ENCODE measurements at places on chromosomes 7 and 10. TPM values are rescaled to one million over a fixed set of nuclear protein-coding genes. Genes with fewer than 3 reads are reported as not detected.

Gene IGFBP1
- 2.4 TPM for total RNA-seq

Gene PIK3AP1
- 1.3 TPM for total RNA-seq

Gene CNPY1
- total RNA-seq = not detected

Gene PLXDC2
- total RNA-seq = 0.06 TPM

Gene TAF3
- 3.4 TPM for total RNA-seq

Gene TMEM236
- total RNA-seq = 0.17 TPM

Gene ASAH2
- 5.7 TPM for total RNA-seq

Gene NPFFR1
- not detected for total RNA-seq

Gene BAMBI
- total RNA-seq = 4.0 TPM

Gene CDC14C
- 0.23 TPM for total RNA-seq

Gene CALML3
- total RNA-seq = not detected

Gene STAG3
- total RNA-seq = not detected

Gene ANKRD61
- 0.72 TPM for total RNA-seq

Gene HOXA13
- 2.7 TPM for total RNA-seq

Gene GIMAP5
- not detected for total RNA-seq

Gene RSU1
- 35.2 TPM for total RNA-seq

Gene PRKCQ
- 0.22 TPM for total RNA-seq

Gene HOGA1
- 1.4 TPM for total RNA-seq
